NCI-H526 (cell line): ENCODE measurements at places on chromosomes 1 and 21.
A peak's percentile ranks its signal among the peaks of the same experiment; 100 is the strongest.

GRCh38 chr1:12114916-12115315, 51.8 kb downstream of the TNFRSF8 start:
- DNase-seq, result no peak

GRCh38 chr21:37675202-37675801, 241.0 kb downstream of the KCNJ6 start:
- DNase-seq, result peak; percentile 5

GRCh38 chr1:2173546-2174347, 20.8 kb downstream of the FAAP20 start:
- DNase-seq, result no peak

DNA sequence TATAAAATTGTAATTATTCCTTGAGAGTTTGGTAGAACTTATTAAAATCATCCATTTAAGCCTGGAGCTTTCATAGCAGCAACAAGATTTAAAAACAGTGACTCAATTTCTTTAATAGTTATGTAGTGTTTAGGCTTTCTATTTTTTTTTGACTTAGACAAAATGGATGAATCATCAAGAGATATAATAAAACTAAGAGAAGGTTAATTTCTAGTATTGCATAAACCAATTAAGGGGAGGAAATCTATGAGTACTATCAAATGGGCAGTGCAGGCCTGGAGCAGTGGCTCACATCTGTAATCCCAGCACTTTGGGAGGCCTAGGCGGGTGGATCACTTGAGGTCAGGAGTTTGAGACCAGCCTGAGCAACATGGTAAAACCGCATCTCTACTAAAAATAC, 416.3 kb upstream of the USP24 start:
- DNase-seq, result no peak

GRCh38 chr1:12301518-12302237, 71.8 kb downstream of the VPS13D start:
- DNase-seq, result no peak

DNA sequence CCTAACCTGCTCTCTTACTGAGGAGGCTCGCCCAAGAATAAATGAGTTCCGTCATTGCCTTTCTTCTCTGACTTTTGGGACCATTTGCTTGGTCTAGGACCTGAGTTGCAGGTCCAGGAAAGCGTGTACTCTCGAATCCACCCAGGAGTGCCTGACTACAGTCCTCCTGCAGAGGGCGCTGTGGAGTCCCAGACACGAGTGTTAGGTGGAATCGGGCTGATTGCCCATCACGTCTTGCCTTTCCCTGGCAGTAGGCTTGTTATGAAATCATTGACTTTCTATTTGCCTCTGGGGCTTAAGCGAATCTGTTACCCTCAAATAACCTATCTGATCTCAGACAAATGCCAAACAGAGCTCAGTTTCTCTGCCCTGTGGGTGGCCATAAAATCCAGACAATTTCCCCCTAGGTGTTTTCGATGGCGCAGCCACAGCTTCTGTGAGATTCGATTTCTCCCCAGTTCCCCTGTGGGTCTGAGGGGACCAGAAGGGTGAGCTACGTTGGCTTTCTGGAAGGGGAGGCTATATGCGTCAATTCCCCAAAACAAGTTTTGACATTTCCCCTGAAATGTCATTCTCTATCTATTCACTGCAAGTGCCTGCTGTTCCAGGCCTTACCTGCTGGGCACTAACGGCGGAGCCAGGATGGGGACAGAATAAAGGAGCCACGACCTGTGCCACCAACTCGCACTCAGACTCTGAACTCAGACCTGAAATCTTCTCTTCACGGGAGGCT, at the start of gene IL20:
TSS of gene IL20 (plus strand) at position 685 of the 733 bp plus-strand sequence. CDS start 230 bp downstream, outside the sequence.
- peak; percentile 69 for DNase-seq

- no peak for DNase-seq
Measured at GRCh38 chr1:211531194-211532087, 39.5 kb upstream of the RD3 start.

GRCh38 chr21:33211732-33212131, 18.0 kb upstream of the IFNAR2 start:
- DNase-seq, result no peak

DNA sequence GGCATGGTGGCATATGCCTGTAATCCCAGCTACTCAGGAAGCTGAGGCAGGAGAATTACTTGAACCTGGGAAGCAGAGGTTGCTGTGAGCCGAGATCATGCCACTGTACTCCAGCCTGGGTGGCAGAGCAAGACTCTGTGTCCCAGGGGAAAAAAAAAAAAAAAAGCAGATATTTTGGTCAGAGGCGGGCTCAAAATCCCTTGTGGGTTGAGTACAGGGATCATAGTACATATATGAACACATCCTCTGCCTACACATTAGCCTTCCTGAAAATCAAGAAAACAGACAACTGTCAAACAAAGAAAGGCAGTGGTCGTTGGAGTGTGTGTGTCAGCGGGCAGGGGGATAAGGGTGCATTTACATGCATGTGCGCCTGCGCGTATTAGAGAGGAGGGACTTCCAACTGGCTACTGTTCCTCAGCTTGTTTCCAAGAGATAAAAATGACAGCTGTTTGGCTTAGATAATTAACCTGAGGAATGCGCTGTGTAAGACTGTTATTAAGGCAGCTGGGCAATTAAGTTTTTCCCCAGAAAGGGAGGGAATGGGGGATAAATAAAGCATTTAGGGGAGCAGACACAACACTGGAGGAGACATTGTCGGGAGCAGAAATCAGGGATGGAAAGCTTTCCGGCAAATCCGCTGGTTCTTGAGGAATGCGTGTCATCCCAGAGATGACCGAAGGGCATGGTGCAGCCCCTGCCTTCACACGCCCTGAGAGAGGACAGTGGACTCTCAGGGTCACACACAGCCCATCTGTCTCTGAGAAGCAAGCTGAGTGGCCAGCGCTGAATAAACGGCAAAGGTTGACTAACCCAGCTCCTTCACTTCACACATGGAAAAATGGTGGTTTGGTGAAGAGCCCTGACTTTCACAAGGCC, 6.4 kb downstream of the LAMB3 start:
- no peak for DNase-seq

- DNase-seq, result no peak
Measured at GRCh38 chr1:46940307-46940706, 969 bp downstream of the CYP4A11 start.

GRCh38 chr1:185938396-185938795, 204.2 kb downstream of the HMCN1 start:
- DNase-seq, result no peak

GRCh38 chr1:98919211-98919610, 85.5 kb downstream of the PLPPR5 start:
- DNase-seq, result no peak

GRCh38 chr21:33258475-33258874, 7.7 kb upstream of the IL10RB start:
- DNase-seq, result no peak

- DNase-seq, result no peak
Measured at GRCh38 chr1:153233448-153233847, 16.1 kb downstream of the PRR9 start.
